Stimulated activated CD8-positive, alpha-beta memory T cell treated with anti-CD3 and anti-CD28 coated beads, Interleukin-4, amount 100 ng/mL, for 4 hours (primary cell): ENCODE measurements at places on chromosomes 4 and X.

DNA sequence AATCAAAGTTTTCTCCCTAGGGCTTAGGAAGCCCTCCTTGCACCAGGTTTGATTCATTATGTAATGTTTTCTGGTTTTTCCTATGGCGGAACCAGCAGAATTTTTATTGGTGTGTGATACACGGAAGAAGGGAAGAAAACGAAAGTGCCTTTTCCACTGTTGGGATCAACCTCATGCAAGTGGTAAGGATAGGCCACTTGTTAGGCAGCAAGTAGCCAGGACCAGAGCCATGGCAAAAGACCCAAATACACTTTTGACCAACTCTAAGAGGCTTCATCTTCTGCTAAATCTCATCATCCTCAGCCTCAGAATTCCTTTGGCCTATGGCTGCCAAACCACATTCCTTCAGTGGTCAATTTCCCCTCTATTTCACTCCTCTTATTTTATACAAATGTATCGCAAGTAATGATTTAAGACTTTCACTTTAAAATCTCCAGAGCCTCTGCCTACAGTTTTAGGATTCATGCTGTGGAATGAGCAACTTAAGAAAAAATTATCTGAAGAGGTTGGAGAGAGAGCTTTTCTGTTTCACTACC, 21.2 kb downstream of the PPAT start:
- DNase-seq = no peak

DNA sequence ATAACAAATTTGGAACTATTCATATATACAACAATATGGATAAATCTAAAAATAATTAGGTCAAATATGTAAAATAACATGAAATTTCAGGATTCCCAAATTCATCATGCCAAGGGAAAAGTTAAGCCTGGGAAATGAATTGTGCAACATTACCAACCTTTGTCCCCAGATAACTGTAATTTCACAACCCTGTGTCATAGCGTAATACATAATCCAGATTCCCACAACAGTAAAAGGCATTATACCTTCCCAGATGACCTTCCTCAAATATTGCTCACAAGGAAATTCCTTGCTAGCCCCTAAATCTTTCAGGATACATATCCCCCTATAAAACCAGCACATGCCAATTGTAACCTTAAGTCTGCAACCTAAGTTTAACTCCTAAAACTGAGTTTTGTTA, 32.9 kb upstream of the RAB40A start:
- no peak for DNase-seq

- DNase-seq = no peak
Measured at GRCh38 chr4:95021099-95021498, 263.3 kb downstream of the BMPR1B start.

DNA sequence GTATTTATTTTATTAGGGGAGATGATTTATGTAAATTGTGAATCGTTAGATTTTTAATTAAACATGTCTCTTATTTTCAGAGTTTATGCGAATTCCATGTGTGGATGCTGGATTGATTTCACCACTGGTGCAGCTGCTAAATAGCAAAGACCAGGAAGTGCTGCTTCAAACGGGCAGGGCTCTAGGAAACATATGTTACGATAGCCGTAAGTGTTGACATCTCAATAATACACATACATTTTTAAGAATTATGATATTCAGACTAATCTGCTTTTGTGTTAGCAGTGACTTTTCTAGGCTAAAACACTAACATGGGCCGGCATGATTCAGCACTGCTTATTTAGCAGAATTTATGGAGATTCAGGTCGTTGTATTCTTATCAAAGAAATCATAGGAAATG, 91.2 kb downstream of the RAP1GDS1 start:
- no peak for DNase-seq

DNA sequence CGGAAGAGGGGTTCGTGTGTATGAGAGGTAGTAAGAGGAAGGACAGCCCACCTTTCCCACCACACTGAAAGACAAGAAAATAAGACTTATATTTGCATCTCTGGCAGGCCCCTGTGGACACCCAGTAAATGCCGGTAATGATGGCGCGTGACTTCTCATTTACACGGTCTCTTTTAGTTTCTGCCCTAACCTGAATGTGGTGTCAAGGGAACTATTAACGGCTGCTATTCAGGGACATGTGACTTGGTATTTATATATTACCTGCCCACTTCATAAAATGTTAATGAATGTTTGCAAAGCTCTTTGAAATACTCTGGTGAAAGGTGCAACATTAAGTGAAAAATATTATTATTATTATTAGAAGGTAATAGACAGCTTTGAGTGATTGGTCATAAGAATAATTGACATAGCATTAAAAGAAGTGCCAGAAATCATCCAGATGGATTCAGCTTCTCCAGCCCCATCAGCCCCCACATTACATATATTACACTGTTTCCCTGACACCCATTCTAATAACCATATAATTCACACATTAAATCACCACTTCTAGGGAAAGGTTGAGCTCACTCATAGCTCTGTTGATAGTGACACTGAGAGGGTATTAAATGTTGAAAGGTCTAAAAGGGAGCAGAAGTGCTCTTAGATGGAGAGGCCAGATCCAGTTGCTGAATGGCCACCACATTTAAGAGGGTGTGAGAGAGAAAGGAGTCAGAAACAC, 83.0 kb upstream of the BEND4 start:
- no peak for DNase-seq

DNA sequence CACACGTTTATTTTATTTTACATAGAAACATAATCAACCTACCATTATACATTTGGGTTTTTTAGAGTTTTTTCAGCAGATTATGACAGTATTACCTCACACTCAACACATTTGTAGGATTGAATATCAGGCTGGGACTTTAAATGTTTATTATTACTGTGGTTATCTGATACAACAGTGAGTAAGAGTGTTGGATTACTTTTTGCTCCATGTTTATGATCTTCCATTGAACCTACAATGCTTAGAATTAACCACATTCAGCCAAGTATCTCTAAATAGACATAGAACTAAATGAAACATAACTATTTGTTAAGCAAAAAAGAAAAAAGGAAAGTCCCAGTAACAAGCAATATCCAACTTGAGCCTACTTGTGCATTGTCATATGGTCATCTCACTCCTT, 607.4 kb upstream of the PITX2 start:
- no peak for DNase-seq

GRCh38 chr4:124555959-124556358, 156.6 kb downstream of the ANKRD50 start:
- no peak for DNase-seq

DNA sequence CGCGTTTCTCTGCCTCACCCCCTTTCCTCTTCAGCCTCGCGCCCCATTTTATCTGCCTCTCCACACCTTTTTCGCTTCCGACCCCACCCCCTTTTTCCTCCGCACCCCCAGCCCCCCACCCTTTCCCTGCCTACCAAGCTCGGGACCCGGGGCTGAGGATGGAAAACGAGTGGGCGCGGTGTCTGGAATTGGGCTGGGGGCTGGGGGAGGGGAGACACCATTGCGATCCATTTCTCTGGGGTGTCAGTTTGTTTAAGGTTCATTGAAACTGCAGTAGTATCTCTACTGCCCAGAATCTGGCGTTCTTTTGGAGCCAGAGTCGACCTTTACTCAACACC, 707 bp downstream of the SLC9A6 start:
- no peak for DNase-seq

DNA sequence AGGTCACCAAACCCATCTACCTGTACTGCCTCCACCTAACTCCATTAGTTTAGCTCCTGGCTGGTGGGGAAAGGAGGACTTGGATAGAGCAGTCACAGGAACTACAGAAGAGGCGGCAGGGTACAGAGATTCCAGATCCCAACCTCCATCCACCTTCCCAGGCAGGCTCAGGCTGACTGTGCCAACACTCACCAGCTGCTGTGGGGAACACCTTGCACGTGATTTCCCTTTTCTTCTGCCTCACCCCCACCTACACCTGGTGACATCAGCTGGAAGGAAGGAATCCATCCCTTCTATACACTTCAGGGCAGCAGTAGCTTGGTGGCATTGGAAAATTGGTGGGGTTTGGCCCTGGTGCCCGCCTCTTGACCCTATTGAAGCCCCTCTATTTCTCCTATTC, 41.5 kb downstream of the EFNB1 start:
- DNase-seq = no peak

- no peak for DNase-seq
Measured at GRCh38 chr4:141711211-141711610, 74.8 kb downstream of the IL15 start.

GRCh38 chr4:153209410-153209809, 5.2 kb downstream of the TRIM2 start:
- no peak for DNase-seq

DNA sequence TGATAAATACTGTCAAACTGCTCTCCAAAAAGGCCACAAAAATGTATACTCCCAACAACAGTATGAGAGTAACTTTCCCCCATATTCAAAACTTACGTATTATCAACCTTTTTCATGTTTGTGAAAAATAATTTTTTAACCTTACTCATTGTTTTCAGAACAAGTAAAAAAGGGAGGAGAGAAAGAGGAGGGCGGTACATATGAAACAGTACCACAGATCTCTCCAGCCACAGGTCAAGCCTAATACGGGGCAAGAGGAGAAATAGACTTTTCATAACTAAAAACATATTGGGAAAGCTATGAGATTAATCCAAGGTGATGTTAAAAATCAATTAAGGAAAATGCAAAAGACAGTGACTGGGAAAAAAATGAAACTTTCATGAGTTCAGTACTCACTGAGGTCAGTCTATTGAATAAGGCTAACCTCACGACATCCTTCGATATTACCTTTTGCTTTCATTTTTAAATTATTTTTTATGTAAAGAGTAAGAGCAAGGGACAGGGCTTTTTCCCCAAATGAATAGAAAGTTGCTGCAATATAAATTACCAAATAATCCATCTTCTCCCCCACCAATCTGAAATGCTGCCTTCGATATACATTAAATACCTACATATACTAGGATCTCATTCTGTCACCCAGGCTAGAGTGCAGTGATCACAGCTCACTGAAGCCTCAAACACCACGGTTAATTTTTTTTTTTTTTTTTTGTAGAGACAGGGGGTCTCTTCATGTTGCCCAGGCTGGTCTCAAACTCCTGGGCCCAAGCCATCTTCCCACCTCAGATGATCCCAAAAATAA, 25.3 kb downstream of the FBXW7 start:
- no peak for DNase-seq

GRCh38 chr4:138096384-138097062, 145.6 kb downstream of the SLC7A11 start:
- no peak for DNase-seq

DNA sequence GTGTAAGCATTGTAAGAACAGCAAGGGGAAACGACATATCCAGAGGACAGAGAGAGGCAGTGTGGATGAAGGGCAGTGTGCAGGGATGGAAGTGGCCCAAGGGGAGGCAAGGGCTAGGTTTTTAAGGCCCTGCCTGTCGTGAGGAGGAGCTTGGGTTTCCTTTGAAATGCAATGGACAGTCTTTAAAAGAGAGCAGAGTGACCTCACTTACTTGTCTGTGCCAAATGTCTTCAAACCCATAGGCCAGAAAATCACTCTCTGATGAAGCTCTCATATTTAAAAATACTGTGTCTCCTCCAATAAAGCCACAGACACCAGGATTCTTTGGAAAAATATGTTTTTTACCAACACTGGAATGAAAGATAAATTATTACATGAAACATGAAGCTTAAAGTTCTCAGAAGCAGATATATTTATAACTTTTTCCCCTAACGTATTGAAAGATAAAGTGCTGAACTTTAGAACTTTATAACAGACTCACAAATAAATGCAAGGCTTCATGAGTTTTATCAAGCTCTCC, 19.2 kb upstream of the ATXN3L start:
- no peak for DNase-seq

DNA sequence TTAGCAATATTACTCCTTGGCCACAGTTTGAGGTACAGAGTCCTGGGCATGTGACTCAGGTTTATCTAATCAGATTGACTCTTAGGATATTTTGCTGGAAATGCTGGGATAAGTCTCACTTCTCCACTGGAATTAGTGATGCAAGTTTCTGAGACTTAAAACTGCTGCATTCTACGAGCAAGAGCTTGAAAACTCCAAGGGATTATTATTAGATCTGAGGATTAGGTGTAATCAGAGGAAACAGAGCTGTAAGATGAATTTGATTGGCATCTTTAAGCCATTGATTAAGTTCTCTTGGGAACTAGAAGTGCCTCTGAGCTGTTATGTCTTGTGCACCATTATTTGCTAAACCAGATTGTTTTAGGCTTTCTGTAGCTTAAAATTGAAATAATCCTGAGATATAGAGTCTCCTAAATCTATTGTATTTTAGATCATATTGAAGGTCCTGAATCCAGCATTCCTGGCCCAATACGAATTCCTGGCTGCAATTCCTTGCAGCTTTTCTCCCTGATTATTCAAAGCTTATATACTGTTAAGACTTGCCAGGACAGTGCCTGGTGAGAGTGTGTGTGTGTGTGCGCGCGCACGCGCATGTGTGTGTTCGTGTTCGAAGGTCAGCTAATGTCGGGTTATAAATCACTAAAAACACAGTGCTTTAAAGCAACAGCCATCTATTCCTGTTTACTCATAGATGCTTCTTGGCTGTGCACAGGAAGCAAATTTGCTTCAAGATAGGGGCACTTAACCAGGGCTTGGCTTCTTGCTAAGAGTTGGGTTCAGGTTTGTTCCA, 735.1 kb downstream of the STIM2 start:
- no peak for DNase-seq

DNA sequence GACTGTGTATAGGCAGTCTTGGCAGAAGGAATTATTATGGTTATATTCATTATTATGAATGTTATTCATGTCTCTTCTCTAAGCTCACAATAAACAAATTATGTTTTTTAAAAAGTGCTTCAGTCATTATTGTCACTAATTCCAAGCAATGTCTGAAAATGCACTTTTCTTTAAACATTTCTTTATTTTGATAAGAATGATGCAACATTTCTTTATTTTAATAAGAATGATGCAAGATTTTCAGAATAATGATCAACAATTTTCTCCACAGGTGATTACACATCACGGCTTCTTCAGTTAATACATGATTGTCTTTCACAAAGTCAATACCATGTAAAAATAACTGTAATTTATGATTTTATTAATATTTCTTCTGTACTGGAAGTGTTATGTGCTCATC, 22.7 kb downstream of the MAGEA4 start:
- no peak for DNase-seq

DNA sequence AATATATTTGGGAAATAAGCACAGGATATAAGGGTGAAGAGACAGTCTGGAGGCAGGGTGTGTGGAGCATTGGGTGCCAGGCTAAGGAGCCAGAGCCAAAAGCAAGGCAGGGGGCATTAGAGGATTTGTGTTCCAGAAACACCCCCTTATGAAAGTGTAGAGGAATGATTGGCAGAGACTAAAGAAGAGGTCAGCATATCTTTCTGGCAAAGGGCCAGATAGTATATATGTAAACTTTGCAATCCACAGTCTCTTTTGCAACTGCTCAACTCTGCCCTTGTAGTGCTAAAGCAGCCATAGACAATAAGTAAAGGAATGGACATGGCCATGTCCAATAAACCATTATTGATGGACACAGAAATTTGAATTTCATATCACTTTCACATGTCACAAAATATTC, 3.6 kb upstream of the SLC9A6 start:
- DNase-seq = no peak

GRCh38 chrX:152520653-152521052, 69.5 kb upstream of the GABRA3 start:
- DNase-seq = no peak

DNA sequence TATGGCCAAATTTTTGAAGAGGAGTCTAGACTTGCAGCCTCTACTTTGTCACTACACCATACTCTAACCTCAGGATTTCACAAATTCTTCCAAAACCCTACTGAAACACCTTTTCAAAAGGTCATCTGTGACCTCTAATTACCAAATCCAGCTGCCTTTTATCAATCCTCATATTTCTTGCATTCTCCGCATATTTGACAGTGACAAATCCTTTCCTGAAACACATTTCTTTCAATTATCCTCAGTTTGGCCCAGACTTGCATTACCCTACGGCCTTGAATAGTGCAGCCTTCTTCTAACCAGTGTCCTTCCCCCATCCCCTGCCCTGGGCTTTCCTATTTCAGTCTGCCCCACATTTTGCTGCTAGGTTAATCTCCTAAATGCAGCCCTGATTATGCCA, 25.5 kb downstream of the MID2 start:
- no peak for DNase-seq
